ENCODE measurements at places on chromosomes 7 and 10.

DNA sequence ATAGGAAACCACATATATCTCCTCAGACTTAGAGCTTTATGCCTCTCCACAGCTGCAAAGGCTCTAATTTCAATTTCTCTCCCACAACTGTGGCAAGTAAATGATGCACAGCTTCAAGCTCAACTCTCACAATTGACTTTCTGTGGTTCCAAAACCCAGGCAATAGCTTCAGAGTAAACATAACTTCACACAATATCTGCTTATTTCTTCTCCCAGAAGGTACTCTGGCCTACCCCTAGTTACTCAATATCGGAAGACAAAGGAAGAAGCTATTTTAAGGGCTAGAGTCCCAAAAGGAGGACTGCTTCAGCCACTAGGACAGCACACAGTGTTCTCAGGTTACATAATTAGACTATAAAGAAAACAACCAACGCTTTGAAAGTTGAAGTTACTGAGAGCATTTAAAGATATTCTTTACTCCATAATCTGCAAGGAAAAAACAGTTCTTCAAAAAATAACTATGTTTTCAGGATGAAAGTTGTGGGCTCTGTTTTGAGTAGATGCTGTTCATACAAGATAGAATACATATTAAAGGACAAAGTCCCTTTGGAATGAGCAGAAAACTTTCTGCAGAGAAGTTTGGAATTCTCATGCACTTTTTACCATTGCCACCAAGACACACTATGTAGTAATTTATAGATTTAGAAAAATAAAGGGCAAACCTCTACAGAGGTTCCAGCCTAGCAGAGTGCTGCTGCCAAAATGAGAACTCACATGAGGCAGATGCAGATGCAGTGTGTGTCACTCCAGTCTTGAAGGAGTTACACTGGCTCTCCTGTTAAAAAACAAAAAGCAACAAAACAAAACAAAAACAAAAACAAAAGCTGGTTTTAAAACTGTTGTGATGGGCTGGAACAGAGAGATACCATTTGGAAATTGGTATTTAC, 81.8 kb downstream of the NT5C2 start:
- no peak overlapping the region for H3K4me3 ChIP-seq
- no peaks in the 10 kb centered on the region for H3K4me1 ChIP-seq
- H3K36me3 ChIP-seq = peaks cover 7% of the 10 kb centered on the region
- peak overlapping the region; percentile 69 for H3K27ac ChIP-seq

DNA sequence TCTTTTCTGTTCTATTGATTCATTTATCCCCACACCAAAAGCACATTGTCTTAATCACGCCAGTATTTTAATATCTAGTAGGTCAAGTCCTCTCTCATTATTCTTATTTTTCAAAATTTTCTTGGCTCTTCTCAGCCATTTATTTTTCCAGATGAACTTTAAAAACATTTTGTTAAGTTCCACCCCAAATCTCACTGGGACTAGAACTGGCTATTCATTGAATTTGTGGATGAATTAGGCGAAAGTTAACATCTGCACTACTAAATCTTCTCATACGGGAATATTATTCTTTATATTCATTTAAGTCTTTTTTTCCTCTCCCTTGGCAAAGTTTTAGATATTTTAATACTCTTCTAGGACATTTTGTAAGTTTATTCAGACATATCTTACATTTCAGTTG, 295.2 kb upstream of the MGMT start:
- H3K4me3 ChIP-seq = no peak overlapping the region
- H3K36me3 ChIP-seq = no peaks in the 10 kb centered on the region
- no peak overlapping the region for H3K27ac ChIP-seq
- H3K27me3 ChIP-seq = no peaks in the 10 kb centered on the region
- no peaks in the 10 kb centered on the region for H3K4me1 ChIP-seq
- no peak for DNase-seq

DNA sequence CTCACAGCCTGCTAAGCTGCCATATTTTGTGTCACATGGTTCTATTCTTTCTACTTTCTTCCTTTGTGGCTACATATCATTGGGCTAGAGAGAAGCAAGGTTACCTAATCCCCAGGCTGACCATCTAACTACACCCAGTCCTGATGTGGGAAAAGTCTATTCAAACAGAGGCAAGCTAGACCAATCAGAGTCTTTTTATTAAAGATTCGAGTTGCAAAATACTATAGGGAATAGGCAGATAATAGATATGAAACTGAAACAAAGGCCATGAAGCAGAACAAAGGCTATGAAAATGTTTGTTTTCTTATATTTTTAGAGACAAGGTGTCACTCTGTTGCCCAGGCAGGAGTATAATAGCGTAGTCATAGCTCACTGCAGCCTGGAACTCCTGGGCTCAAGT, 36.7 kb downstream of the MTERF1 start:
- H3K36me3 ChIP-seq = no peaks in the 10 kb centered on the region
- H3K4me3 ChIP-seq = no peak overlapping the region
- H3K27me3 ChIP-seq = no peaks in the 10 kb centered on the region
- peaks cover 29% of the 10 kb centered on the region for H3K4me1 ChIP-seq
- DNase-seq = no peak

DNA sequence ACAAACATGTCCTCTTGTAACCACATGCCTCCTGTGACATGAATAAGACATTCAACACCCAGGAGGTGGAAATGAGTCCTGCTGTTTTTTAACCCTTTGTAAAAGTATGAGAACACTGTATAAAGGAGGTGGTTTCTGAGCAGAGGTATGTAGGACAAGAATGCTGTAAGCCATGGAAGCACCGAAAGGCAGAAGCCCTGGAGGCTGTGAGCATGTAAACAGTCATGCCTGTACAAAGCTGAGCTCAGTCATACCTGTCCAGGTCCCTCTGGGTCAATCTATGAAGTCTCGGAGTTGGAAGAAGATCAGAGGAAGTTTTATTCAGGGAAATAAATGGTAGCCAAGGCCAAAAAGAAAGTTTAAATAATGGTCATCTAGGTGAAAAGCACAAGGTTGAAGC, 34.7 kb upstream of the XPNPEP1 start:
- DNase-seq = no peak
- no peak overlapping the region for H3K4me3 ChIP-seq
- no peaks in the 10 kb centered on the region for H3K4me1 ChIP-seq

DNA sequence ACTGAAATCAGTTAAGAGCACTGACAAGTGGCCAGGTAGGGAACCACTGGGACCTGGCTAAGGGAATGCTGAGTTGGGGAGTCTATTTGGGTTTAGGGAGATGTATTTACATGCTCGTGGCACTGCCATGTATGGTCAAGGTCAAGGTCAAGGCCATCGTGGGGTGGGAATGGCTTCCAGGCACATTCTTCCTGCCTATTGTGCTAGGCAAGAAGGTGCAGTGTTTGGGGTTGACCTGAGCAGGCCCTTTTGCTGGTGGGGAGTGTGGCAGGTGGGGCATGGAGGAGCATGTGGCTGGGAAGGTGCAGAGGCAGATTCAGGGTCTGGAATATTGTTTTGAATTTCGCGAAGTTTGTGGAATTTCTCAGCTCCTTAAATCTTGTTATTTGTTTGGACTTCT, 17.8 kb downstream of the FAM241B start:
- peaks cover 3% of the 10 kb centered on the region for H3K4me1 ChIP-seq
- H3K27me3 ChIP-seq = no peaks in the 10 kb centered on the region
- no peak overlapping the region for H3K4me3 ChIP-seq

- no peaks in the 10 kb centered on the region for H3K27me3 ChIP-seq
- H3K4me1 ChIP-seq = no peaks in the 10 kb centered on the region
- H3K4me3 ChIP-seq = no peak overlapping the region
- no peaks in the 10 kb centered on the region for H3K36me3 ChIP-seq
- no peak for DNase-seq
Measured at GRCh38 chr7:29299086-29299485, 104.5 kb downstream of the CHN2 start.

- H3K27ac ChIP-seq = peak overlapping the region; percentile 86
- H3K4me1 ChIP-seq = peaks cover 40% of the 10 kb centered on the region
- no peak for DNase-seq
Measured at GRCh38 chr10:97719602-97720001, 6.1 kb downstream of the MARVELD1 start.

- no peak for DNase-seq
- peaks cover 9% of the 10 kb centered on the region for H3K4me1 ChIP-seq
- H3K4me3 ChIP-seq = no peak overlapping the region
- no peaks in the 10 kb centered on the region for H3K36me3 ChIP-seq
Measured at GRCh38 chr10:97585439-97585811, 1.2 kb downstream of the HOGA1 start.

- no peaks in the 10 kb centered on the region for H3K36me3 ChIP-seq
- peak overlapping the region; percentile 49 for H3K4me3 ChIP-seq
- H3K27me3 ChIP-seq = peaks cover 100% of the 10 kb centered on the region
- H3K27ac ChIP-seq = no peak overlapping the region
- DNase-seq = no peak
- peaks cover 34% of the 10 kb centered on the region for H3K4me1 ChIP-seq
Measured at GRCh38 chr7:27172823-27173510, 1.2 kb downstream of the HOXA10 start.

DNA sequence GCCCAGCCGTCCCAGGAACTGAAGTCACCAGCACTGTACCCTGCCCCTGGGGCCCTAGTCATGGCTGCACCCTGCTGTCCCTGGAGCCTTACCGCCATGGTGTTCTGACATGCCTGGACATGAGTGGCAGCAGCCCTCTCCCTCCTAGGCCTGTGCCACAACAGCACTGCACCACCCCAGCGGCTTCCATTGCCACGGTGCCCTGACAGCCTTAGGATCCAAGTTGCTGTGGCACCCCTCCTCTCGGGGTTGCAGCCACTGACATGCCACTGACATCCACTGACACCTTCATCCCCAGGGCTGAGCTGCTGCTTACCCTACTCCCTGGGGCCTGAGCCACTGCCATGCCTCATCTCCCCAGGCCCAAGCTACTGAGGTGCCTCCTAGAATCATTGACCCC, 39.6 kb upstream of the SHH start:
- no peak for DNase-seq
- H3K27ac ChIP-seq = no peak overlapping the region
- H3K27me3 ChIP-seq = no peaks in the 10 kb centered on the region
- H3K4me3 ChIP-seq = no peak overlapping the region
- no peaks in the 10 kb centered on the region for H3K4me1 ChIP-seq

GRCh38 chr10:47109906-47110305, 190.1 kb upstream of the GDF10 start:
- H3K27me3 ChIP-seq = no peaks in the 10 kb centered on the region
- H3K4me1 ChIP-seq = no peaks in the 10 kb centered on the region
- H3K27ac ChIP-seq = no peak overlapping the region
- DNase-seq = no peak

Data from esophagus squamous epithelium (tissue), 5 donors.